ENCODE measurements at places on chromosomes 1 and 21.

- H3K27me3 ChIP-seq = no peaks in the 10 kb centered on the region
- no peak for DNase-seq
- H3K4me1 ChIP-seq = no peaks in the 10 kb centered on the region
- no peak overlapping the region for H3K4me3 ChIP-seq
- no peaks in the 10 kb centered on the region for H3K36me3 ChIP-seq
These were observed 42.3 kb upstream of the LAMC2 start for GRCh38 chr1:183143576-183144315.

GRCh38 chr1:163523375-163524029 is 201.7 kb downstream of the NUF2 start:
- no peak overlapping the region for H3K27ac ChIP-seq
- no peak overlapping the region for H3K4me3 ChIP-seq
- no peaks in the 10 kb centered on the region for H3K27me3 ChIP-seq
- H3K4me1 ChIP-seq = no peaks in the 10 kb centered on the region

GRCh38 chr1:116257341-116257767 is 115.7 kb upstream of the ATP1A1 start:
- no peak for DNase-seq
- no peak overlapping the region for H3K27ac ChIP-seq
- H3K27me3 ChIP-seq = peaks cover 3% of the 10 kb centered on the region
- H3K4me3 ChIP-seq = no peak overlapping the region
- no peaks in the 10 kb centered on the region for H3K36me3 ChIP-seq
- H3K4me1 ChIP-seq = peaks cover 1% of the 10 kb centered on the region

DNA sequence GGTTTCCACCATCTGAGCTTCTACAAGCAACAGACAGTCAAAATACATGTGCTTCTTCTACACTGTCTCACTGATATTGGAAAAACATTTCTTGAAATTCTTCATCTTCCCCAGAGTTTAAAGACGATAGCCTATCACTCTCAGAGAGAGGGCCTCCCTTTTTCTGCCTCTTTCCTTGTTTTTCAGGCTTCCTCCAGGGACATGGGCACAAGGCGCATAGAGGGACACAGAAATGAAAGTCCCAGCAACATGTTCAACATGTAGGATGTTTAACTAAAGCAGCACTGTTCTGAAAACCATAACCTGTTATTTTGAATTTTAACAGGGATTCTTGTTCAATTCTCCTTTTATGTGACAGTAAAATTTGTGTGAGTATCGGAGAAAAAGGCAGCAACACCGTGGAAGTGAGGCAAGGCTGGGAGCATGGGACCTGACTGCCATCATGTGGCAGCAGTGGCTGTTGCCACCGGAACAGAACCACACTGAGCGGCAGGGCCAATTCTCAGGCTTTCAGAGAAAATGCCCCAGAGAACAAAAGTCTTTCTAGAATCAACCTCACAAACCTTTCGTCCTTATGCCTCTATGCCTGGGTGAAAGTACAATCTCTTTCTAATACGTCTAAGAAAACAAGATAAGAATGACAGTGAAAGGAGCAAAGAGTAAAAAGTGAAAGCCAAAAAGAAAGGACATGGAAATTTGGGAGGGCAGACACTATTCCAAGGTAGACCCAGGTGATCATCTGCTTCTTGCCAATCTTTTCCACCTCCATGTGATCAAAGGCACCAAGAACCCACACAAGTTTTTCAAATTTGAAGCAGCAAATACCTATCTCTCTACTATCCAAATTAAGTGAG is 54.5 kb downstream of the PCNX2 start:
- H3K4me1 ChIP-seq = no peaks in the 10 kb centered on the region
- H3K27me3 ChIP-seq = no peaks in the 10 kb centered on the region
- H3K27ac ChIP-seq = no peak overlapping the region
- peaks cover 2% of the 10 kb centered on the region for H3K36me3 ChIP-seq
- DNase-seq = no peak

GRCh38 chr1:6519935-6520671 is 28.6 kb upstream of the PLEKHG5 start:
- no peaks in the 10 kb centered on the region for H3K4me1 ChIP-seq
- DNase-seq = no peak
- H3K27ac ChIP-seq = no peak overlapping the region
- H3K36me3 ChIP-seq = peaks cover 2% of the 10 kb centered on the region

GRCh38 chr1:51236531-51237350 is 668 bp downstream of the RNF11 start:
- peaks cover 19% of the 10 kb centered on the region for H3K4me1 ChIP-seq
- H3K4me3 ChIP-seq = peak overlapping the region; percentile 78
- peak overlapping the region; percentile 63 for H3K27ac ChIP-seq
- no peaks in the 10 kb centered on the region for H3K36me3 ChIP-seq
- DNase-seq = no peak

DNA sequence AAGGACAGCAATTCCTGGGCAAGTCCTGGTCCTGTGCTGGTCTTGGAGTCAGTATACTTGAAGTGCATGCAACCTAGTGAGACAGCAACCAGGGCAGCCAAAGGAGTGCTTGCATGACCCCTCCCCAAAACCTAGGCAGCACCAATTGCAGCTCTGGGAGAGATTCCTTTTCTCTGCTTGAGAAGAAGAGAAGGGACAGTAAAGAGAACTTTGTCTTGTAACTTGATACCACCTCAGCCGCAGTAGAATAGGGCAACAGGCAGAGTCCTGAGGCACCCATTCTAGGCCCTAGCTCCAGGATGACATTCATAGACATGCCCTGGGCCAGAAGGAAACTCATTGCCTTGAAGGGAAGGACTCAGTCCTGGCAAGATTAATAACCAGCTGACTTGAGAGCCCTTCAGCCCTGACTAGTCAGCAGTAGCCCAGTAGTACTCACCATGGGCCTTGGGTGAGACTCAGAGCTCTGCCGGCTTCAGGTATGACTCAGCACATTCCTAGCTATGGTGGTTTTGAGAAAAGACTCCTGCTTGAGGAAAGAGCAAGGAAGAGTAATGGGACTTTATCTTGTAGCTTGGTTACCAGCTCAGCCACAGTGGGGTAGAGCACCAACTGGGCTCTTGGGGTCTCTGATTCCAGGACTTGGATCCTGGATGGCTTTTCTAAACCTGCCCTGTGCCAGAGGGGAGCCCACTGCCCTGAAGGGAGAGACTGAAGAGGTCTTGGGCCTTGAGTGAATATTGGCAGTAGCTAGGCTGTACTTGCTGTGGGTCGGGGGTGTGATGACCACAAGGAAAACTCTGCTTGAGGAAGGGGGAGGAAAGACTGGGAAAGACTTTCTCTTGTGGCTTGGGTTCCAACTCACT is 51.7 kb upstream of the ACADM start:
- no peaks in the 10 kb centered on the region for H3K36me3 ChIP-seq
- no peaks in the 10 kb centered on the region for H3K27me3 ChIP-seq
- DNase-seq = no peak
- no peaks in the 10 kb centered on the region for H3K4me1 ChIP-seq
- no peak overlapping the region for H3K27ac ChIP-seq
- H3K4me3 ChIP-seq = no peak overlapping the region

DNA sequence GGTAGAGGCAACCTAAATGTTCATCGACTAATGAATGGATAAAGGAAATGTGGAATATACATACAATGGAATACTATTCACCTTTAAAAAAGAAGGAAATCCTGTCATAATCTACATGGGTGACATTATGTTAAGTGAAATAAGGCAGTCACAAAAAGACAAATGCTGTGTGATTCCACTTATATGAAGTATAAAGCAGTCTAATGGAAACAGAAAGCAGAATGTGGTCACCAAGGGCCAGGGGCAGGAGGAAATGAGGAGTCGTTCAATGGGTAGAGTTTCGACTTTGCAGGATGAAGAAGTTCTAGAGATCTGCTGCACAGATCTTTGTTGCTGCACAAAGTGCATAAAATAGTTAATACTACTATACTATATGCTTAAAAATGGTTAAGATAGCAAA is 7.8 kb downstream of the DIPK1A start:
- H3K36me3 ChIP-seq = peaks cover 2% of the 10 kb centered on the region
- no peak overlapping the region for H3K4me3 ChIP-seq

DNA sequence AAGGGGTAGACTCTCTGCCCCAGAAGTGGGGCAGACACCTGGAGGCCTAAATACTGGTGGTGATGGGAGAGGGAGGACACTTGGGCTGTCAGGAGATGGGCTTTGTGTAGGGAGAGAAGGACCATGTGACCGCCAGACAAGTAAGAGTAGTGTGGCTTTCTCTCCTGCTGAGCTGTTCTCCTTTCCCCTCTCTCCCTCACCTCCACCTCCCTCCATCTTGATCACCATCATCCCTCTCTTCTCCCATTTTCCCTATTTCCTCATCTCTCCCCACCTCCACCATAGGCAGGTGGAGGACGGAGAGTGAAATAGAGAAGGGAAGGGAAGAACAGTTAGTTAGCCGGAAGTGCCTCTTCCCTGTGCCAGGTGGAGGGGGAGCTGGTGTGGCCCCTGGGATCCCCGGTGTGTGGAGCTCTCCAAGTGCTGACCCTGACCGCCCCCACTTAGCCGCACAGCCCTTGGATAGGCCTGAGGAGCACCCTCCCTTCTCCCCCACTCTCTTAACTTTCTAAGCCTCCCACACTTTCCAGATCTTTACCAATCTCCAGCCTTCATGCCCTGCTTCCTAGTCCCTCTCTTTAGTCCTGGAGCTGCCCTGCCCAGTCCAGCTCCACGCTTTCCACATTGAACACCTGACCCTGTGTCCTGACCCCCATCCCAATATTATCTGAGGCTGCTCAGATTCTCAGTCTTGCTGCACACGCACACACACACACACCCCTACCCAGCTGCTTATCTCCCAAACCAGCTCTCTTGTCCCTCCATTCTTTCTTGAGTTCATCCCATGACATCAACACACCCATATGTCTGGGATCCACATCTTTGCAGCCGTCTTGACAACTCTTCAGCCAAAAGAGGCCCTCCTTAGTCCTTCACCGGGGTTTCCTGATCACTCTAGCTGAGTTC is 1.5 kb downstream of the CELF3 start:
- no peaks in the 10 kb centered on the region for H3K36me3 ChIP-seq
- no peak for DNase-seq
- peaks cover 68% of the 10 kb centered on the region for H3K27me3 ChIP-seq
- H3K27ac ChIP-seq = no peak overlapping the region
- no peaks in the 10 kb centered on the region for H3K4me1 ChIP-seq
- no peak overlapping the region for H3K4me3 ChIP-seq

- no peak for DNase-seq
- no peak overlapping the region for H3K4me3 ChIP-seq
- no peaks in the 10 kb centered on the region for H3K36me3 ChIP-seq
- no peaks in the 10 kb centered on the region for H3K27me3 ChIP-seq
These were observed 98.9 kb downstream of the CSMD2 start for GRCh38 chr1:34066166-34066565.

DNA sequence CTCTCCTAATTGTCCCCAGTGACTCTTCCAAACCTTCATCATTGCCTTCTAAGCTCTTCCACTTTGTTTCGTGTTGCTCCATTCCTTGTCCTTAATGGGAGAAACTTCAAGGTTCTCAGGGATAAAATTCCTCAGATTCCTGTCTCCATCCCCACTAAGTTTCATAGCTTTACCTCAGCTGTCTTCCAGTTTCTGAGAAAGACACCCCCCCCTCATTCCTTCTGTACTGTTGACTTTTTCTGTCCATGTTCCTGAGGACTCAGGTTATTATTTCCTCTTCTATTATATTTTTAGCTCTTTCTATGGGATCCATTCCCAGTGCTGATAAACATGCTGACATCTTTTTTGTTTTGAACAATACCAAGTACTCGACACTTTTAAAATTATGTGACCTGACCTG is 215.3 kb upstream of the PTGFR start:
- no peaks in the 10 kb centered on the region for H3K4me1 ChIP-seq
- no peak for DNase-seq
- H3K27me3 ChIP-seq = no peaks in the 10 kb centered on the region
- H3K36me3 ChIP-seq = no peaks in the 10 kb centered on the region
- no peak overlapping the region for H3K27ac ChIP-seq

- no peak overlapping the region for H3K27ac ChIP-seq
- no peaks in the 10 kb centered on the region for H3K4me1 ChIP-seq
- H3K4me3 ChIP-seq = no peak overlapping the region
- H3K36me3 ChIP-seq = no peaks in the 10 kb centered on the region
- no peaks in the 10 kb centered on the region for H3K27me3 ChIP-seq
These were observed 31.8 kb upstream of the ACTN2 start for GRCh38 chr1:236654511-236654910.

- no peak overlapping the region for H3K27ac ChIP-seq
- H3K4me3 ChIP-seq = no peak overlapping the region
- H3K27me3 ChIP-seq = no peaks in the 10 kb centered on the region
- peaks cover 7% of the 10 kb centered on the region for H3K36me3 ChIP-seq
- H3K4me1 ChIP-seq = no peaks in the 10 kb centered on the region
These were observed 39.3 kb upstream of the EXOSC10 start for GRCh38 chr1:11138952-11139351.

- no peak overlapping the region for H3K4me3 ChIP-seq
- no peaks in the 10 kb centered on the region for H3K36me3 ChIP-seq
- no peak overlapping the region for H3K27ac ChIP-seq
- H3K27me3 ChIP-seq = no peaks in the 10 kb centered on the region
These were observed 76.2 kb upstream of the KAZN start for GRCh38 chr1:14522077-14522925.

- no peak overlapping the region for H3K4me3 ChIP-seq
- no peaks in the 10 kb centered on the region for H3K4me1 ChIP-seq
- H3K27me3 ChIP-seq = no peaks in the 10 kb centered on the region
- H3K27ac ChIP-seq = no peak overlapping the region
- DNase-seq = no peak
These were observed 35.0 kb downstream of the TMCC2 start for GRCh38 chr1:205262731-205263171.

- no peaks in the 10 kb centered on the region for H3K4me1 ChIP-seq
- H3K4me3 ChIP-seq = no peak overlapping the region
- H3K27ac ChIP-seq = no peak overlapping the region
- no peak for DNase-seq
- H3K36me3 ChIP-seq = no peaks in the 10 kb centered on the region
These were observed 113.4 kb downstream of the HLX start for GRCh38 chr1:220992705-220993052.

- no peaks in the 10 kb centered on the region for H3K27me3 ChIP-seq
- no peak overlapping the region for H3K27ac ChIP-seq
- no peak for DNase-seq
- no peak overlapping the region for H3K4me3 ChIP-seq
- H3K4me1 ChIP-seq = no peaks in the 10 kb centered on the region
These were observed 17.8 kb upstream of the ADAM30 start for GRCh38 chr1:119914071-119914470.

- H3K27ac ChIP-seq = no peak overlapping the region
- no peaks in the 10 kb centered on the region for H3K4me1 ChIP-seq
- no peak for DNase-seq
These were observed 54.9 kb upstream of the RGS7 start for GRCh38 chr1:241411776-241412338.

DNA sequence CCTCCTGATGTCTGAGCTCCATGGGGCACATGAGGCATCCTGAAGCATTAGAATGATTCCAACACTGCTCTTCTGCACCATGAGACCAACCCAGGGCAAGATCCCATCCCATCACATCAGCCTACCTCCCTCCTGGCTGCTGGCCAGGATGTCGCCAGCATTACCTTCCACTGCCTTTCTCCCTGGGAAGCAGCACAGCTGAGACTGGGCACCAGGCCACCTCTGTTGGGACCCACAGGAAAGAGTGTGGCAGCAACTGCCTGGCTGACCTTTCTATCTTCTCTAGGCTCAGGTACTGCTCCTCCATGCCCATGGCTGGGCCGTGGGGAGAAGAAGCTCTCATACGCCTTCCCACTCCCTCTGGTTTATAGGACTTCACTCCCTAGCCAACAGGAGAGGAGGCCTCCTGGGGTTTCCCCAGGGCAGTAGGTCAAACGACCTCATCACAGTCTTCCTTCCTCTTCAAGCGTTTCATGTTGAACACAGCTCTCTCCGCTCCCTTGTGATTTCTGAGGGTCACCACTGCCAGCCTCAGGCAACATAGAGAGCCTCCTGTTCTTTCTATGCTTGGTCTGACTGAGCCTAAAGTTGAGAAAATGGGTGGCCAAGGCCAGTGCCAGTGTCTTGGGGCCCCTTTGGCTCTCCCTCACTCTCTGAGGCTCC is 11.1 kb upstream of the RASSF5 start:
- H3K4me1 ChIP-seq = no peaks in the 10 kb centered on the region
- H3K27ac ChIP-seq = no peak overlapping the region
